ENCODE measurements at places on chromosomes 7 and 10. TPM values are rescaled to one million over a fixed set of nuclear protein-coding genes. Genes with fewer than 3 reads are reported as not detected.

Gene GNGT1
- not detected for polyA plus RNA-seq

Gene PNLIPRP1
- polyA plus RNA-seq, result not detected

GRCh38 chr7:95596198-95597063 lies at the start of gene PDK4:
TSS of gene PDK4 (minus strand) at chr7:95596516. CDS start at chr7:95596293, 223 bp downstream.
- DNase-seq, result peak; percentile 78

DNA sequence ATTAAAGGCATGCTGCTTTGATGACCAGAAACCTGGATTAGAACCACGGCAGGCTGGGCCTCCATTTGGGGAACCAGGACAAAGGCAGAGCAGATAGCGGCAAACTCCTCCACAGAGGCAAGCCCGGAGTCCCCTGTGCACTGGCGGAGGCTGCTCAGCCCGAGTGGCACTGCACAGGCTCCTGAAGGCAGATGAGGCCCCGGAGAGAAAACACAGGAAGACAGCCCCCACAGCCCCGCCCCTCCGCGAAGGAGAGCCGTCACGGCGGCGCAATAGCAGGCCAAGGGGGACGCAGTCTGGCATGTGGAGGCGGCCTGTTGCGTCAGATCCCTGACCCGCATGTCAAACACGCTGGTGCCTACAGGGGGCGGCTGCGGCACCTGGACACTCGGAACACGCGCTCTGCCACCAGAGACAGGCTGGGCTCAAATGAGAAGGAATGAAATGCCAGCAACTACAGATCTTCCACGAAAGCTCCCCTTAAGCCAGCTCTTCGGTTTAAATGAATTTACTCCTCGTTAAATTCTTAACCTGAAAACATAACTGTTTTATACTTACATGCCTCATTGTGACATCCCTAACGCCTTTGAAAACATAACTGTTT lies 128.5 kb downstream of the MAD1L1 start:
- peak; percentile 60 for DNase-seq

GRCh38 chr7:80189638-80190037 lies 55.0 kb downstream of the GNAI1 start:
- no peak for DNase-seq

All from left renal pelvis (tissue), 4 donors.